ENCODE measurements at places on chromosomes 4 and X. TPM values are rescaled to one million over a fixed set of nuclear protein-coding genes. Genes with fewer than 3 reads are reported as not detected.
A peak's percentile ranks its signal among the peaks of the same experiment; 100 is the strongest.

DNA sequence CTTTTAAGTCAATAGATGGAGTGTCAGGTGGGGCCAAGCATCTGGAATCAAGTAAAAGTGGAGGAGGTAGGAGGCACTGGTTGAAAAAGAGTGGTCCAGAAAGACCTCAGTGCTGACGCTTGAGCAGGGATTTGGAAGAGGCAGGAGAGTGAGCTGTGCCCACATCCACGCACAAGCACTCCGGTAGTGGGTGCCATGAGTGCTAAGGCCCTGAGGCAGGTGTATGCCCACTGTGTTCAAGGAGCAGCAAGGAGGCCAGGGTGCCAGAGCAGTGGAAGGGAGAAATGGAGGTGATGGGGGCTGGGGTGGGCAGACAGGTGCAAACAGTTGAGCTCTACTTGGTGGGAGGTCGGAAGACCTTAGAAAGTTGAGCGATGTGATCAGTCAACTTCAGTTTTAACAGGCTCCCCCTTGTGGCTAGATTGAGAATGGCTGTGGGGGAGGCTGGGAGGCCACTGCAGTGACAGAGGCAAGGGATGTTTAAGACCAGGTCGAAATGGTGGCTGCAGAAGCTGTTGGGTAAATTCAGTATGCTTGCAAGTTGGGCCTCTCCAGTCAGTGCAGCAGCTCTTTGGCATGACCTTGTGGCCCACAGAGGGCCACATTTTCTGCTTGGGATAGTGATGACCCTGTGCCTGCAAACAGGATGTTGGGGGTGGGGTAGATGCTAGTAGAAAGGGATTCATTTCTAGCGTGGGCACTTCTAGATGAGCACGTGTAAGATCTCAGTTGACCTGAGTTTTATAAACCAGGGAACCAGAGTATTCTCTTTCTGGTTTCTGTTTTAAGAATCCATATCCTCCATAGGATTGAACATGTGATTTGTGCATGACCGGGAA, 12.7 kb downstream of the TKTL1 start:
- DNase-seq, result peak; percentile 61
- H3K27me3 ChIP-seq, result no peaks in the 10 kb centered on the region
- H3K36me3 ChIP-seq, result no peaks in the 10 kb centered on the region

GRCh38 chrX:42432552-42432951, 345.4 kb downstream of the PPP1R2C start:
- no peak overlapping the region for H3K27ac ChIP-seq
- no peaks in the 10 kb centered on the region for H3K36me3 ChIP-seq
- no peak overlapping the region for H3K4me3 ChIP-seq
- no peak for DNase-seq

GRCh38 chr4:30946288-30946687, 226.1 kb downstream of the PCDH7 start:
- H3K36me3 ChIP-seq, result no peaks in the 10 kb centered on the region
- no peak for DNase-seq
- no peaks in the 10 kb centered on the region for H3K4me1 ChIP-seq
- no peak overlapping the region for H3K27ac ChIP-seq
- no peak overlapping the region for H3K4me3 ChIP-seq

GRCh38 chr4:13432453-13432852, 51.7 kb downstream of the RAB28 start:
- no peak overlapping the region for H3K4me3 ChIP-seq
- no peaks in the 10 kb centered on the region for H3K36me3 ChIP-seq
- H3K27ac ChIP-seq, result no peak overlapping the region
- H3K27me3 ChIP-seq, result no peaks in the 10 kb centered on the region

- no peak overlapping the region for H3K27ac ChIP-seq
- H3K4me1 ChIP-seq, result peaks cover 9% of the 10 kb centered on the region
- DNase-seq, result no peak
- no peaks in the 10 kb centered on the region for H3K27me3 ChIP-seq
These were observed 30.2 kb downstream of the RBBP7 start for GRCh38 chrX:16839852-16840460.

- H3K4me3 ChIP-seq, result no peak overlapping the region
- no peak overlapping the region for H3K27ac ChIP-seq
- H3K36me3 ChIP-seq, result no peaks in the 10 kb centered on the region
- DNase-seq, result no peak
- no peaks in the 10 kb centered on the region for H3K27me3 ChIP-seq
These were observed 170.3 kb upstream of the KIT start for GRCh38 chr4:54487491-54487890.

- H3K36me3 ChIP-seq, result no peaks in the 10 kb centered on the region
- no peaks in the 10 kb centered on the region for H3K4me1 ChIP-seq
- no peak overlapping the region for H3K4me3 ChIP-seq
- no peak overlapping the region for H3K27ac ChIP-seq
These were observed 213.5 kb upstream of the TAPT1 start for GRCh38 chr4:16439768-16440167.

GRCh38 chrX:121851033-121851432, 803.6 kb downstream of the GLUD2 start:
- H3K27ac ChIP-seq, result no peak overlapping the region
- no peak for DNase-seq
- no peak overlapping the region for H3K4me3 ChIP-seq
- H3K27me3 ChIP-seq, result no peaks in the 10 kb centered on the region
- no peaks in the 10 kb centered on the region for H3K36me3 ChIP-seq

- no peaks in the 10 kb centered on the region for H3K27me3 ChIP-seq
- peaks cover 11% of the 10 kb centered on the region for H3K4me1 ChIP-seq
- no peak overlapping the region for H3K4me3 ChIP-seq
- DNase-seq, result no peak
- no peak overlapping the region for H3K27ac ChIP-seq
These were observed 23.5 kb downstream of the USP46 start for GRCh38 chr4:52635560-52635959.

The GJB1 gene
- 251 TPM for polyA plus RNA-seq

The PABPC4L gene
- polyA plus RNA-seq, result 0.07 TPM

The MAGEA12 gene
- not detected for polyA plus RNA-seq

The CT45A3 gene
- not detected for polyA plus RNA-seq

The PDE5A gene
- 0.61 TPM for polyA plus RNA-seq

The NSG1 gene
- polyA plus RNA-seq, result 0.15 TPM

The ASMT gene
- polyA plus RNA-seq, result not detected

Measured in liver (tissue), 10 donors.